ENCODE measurements at places on chromosomes 1 and 21.

- no peak for DNase-seq
These were observed 147.9 kb upstream of the FMN2 start for GRCh38 chr1:239943761-239944160.

GRCh38 chr1:239835946-239836440 lies 255.7 kb upstream of the FMN2 start:
- no peak for DNase-seq

GRCh38 chr1:230174041-230174440 lies 107.0 kb downstream of the GALNT2 start:
- no peak for DNase-seq

DNA sequence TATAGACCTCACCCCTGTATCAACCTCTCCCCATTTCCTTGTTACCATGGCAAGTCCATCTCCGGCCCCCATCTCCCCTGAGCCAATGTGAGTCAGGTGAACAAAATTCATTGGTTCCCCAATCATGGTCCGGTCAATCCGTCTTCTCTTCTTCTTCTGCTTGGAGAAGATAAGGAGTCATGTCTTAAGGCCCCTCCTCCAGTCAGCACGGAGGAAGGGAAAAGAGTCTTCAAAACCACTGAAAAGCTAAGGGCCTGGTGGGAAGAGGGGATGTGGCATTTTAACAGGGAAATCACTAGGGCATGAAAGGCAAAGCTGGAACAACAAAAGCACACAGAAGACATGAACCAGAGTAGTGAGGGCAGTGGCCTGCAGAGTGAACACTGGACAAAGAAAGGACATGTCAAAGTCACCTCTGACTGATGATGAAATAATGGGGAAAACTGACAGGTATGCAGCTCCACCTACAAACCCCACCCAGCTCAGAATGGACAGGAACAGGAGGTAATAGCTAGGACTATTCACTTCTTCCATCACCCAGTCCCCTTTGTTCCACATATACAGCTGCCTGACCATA lies 4.4 kb downstream of the CDC42SE1 start:
- DNase-seq = no peak

GRCh38 chr1:2097386-2098300 lies 47.4 kb downstream of the PRKCZ start:
- no peak for DNase-seq

GRCh38 chr1:228734881-228735801 lies at the start of gene RHOU:
Gene RHOU, plus strand, starts transcription at chr1:228735479. Its CDS starts 264 bp downstream, at chr1:228735743.
- DNase-seq = peak; percentile 50

GRCh38 chr1:25554886-25555752 lies 11.7 kb downstream of the LDLRAP1 start:
- no peak for DNase-seq

DNA sequence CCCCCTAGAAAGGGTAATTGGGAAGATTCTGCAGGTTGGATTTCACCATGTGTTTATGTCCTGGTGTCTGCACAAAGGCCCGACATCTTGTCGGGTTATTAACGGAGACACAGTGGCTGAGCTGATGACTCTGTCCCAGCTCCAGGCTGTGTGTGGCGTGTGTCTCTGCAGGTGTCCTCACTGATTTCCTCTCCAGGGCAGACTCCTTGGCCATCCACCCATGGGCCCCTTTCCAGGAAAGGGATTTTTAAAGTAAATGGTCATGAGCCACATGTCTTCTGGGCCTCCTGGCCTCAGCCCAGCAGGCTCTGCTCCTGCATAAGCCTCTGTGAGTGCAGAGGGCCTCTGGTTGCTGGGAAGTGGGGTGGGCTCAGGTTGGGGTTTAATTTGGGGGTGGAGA lies 418.7 kb upstream of the VAMP3 start:
- no peak for DNase-seq

DNA sequence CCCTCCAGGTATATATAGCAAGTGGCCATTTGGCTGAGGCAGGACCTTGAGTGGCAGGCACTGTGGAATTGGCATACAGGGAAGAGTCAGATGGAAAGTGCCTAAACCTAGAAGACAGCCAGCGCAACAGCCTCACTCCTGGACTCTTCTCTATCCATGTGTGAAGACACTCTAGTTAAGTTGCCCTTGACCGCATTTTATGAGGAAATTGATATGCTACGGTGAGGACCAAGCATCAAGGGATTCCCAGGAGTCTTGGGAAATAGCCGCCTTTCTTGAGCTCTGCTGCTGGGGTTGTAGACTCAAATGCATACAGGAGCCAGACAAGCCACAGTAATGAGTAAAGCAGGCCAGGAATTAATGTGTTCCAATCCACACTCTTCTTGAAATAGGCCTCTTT lies 145.9 kb upstream of the KAZN start:
- no peak for DNase-seq

DNA sequence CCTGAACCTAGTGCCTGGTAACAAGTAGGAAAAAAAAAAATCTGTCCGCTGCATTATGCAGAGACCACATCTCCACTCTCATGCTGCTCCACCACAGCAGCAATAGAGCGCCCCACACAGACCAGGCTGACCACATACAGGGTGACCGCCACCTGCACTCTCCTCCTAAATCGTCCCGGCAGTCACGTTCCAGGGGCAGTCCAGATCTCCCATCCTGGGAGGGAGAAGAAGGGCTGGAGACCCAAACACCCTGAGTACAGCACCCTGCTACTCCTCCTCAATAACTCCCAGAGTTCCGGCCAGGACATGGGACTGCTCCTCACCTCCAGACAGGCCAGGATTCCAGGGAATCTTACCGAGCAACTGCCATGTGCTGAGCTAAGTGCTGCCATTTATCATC lies 15.3 kb downstream of the URB1 start:
- DNase-seq = no peak

DNA sequence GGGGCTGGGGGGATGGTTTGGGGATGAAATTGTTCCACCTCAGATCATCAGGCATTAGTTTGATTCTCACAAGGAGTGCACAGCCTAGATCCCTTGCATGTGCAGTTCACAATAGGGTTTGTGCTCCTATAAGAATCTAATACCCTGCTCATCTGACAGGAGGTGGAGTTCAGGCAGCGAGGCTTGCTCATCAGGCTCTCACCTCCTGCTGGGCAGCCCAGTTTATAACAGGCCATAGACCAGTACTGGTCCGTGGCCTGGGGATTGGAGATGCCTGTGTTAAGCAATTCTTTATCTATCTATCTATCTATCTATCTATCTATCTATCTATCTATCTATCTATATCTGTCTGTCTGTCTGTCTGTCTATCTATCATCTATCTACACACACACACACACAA lies 525.3 kb upstream of the DAB1 start:
- DNase-seq = no peak

- DNase-seq = peak; percentile 68
These were observed 98.0 kb upstream of the BCAR3 start for GRCh38 chr1:93779540-93780165.

DNA sequence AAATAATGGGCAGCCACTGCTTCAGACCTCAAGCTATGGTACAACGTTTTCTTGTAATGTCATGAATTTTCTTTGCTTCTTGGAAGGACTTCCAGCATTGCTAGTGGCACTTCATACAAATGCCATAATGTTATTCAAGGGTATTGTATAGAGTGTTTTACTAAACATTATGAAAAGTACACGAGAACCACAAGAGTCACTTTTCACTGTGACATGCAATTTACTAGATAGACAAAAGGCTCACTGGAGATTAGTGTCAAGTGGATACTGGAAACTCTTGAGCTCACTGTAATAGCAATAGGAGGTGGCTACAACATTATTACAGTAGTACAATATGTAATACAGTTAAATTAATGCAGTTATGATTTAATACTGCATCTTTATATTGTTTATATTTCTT lies 5.3 kb upstream of the OLFM3 start:
- no peak for DNase-seq

DNA sequence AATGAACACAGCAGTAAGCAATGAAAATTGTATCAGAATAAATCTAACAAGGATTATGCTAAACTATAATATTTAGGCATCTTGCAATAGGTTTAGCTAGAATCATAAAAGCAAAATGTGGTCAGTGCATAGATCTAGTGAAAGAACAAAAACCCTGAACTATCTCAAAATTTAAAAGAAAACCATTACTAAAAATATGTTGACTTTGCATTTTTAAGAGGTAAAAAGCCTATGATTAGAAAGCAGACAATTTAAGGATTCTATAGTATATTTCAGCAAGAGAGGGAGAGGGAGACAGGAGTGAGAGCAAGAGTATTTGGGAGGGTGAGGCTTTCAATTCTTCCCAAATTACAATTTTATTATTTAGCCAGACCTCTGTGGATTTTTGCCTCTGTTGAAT lies 219.4 kb downstream of the TTLL7 start:
- no peak for DNase-seq

- no peak for DNase-seq
These were observed 138.1 kb downstream of the SYF2 start for GRCh38 chr1:25094229-25094628.

- DNase-seq = no peak
These were observed 142.0 kb downstream of the AJAP1 start for GRCh38 chr1:4796161-4797015.

- DNase-seq = no peak
These were observed 25.6 kb upstream of the WNT4 start for GRCh38 chr1:22168412-22168973.

DNA sequence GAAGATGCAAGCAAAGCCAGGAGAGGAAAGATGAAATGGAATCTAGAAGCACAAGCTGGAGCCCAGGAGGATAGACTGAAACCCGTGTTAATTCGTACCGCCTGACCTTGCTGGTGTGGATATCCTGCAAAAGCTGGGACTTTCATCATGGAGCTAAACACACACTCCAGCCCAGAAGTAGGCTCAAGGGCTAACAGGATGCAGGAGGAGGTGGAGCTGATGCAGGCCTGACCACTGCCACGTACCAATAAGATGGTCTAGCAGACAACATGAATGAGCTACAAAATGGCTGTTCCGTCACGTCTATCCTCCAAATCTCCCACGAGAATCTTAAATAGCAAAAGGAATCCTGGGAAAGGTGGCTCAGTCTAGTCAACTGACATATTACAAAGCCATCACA lies 270.3 kb downstream of the SDCCAG8 start:
- no peak for DNase-seq

GRCh38 chr21:45780647-45781046 lies 137.1 kb downstream of the PCBP3 start:
- no peak for DNase-seq

- peak; percentile 23 for DNase-seq
These were observed 11.5 kb upstream of the SLC9A1 start for GRCh38 chr1:27166351-27166802.

GRCh38 chr1:67532452-67533216 lies 102.4 kb upstream of the SERBP1 start:
- peak; percentile 78 for DNase-seq

- no peak for DNase-seq
These were observed 22.0 kb upstream of the RNF187 start for GRCh38 chr1:228465141-228465540.

DNA sequence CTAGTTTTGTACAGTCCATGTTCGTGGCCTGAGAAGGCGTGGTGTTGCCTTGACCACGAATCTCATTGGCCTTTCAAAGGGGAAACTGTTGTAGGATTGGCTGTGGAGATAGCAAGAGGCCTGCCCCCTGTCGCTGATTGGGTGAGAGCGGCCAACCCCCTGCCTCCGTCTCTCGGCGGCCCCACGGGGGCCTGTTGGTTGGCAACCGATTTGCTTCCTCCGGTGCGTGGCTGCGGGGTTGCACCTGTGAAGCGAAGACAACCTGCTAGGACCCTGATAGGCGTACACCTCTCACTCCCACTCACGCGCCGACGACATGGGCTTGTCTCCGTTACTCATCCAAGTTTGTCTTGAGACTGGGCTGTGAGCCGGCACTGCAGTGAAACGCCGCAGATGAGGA lies at the start of gene UBE2U:
UBE2U (plus strand) TSS at position 204 of the 400 bp plus-strand sequence. CDS start 428 bp downstream, outside the sequence.
- no peak for DNase-seq
